Muscle of leg (tissue), 16 donors: ENCODE measurements at places on chromosomes 12 and 14. TPM values are rescaled to one million over a fixed set of nuclear protein-coding genes. Genes with fewer than 3 reads are reported as not detected.
A peak's percentile ranks its signal among the peaks of the same experiment; 100 is the strongest.

Gene CMKLR1
- polyA plus RNA-seq, result 4.2 TPM

Gene VEZT
- polyA plus RNA-seq, result 68.7 TPM

Gene NFE2
- polyA plus RNA-seq, result 2.3 TPM

Gene RASSF9
- polyA plus RNA-seq, result 1.7 TPM

DNA sequence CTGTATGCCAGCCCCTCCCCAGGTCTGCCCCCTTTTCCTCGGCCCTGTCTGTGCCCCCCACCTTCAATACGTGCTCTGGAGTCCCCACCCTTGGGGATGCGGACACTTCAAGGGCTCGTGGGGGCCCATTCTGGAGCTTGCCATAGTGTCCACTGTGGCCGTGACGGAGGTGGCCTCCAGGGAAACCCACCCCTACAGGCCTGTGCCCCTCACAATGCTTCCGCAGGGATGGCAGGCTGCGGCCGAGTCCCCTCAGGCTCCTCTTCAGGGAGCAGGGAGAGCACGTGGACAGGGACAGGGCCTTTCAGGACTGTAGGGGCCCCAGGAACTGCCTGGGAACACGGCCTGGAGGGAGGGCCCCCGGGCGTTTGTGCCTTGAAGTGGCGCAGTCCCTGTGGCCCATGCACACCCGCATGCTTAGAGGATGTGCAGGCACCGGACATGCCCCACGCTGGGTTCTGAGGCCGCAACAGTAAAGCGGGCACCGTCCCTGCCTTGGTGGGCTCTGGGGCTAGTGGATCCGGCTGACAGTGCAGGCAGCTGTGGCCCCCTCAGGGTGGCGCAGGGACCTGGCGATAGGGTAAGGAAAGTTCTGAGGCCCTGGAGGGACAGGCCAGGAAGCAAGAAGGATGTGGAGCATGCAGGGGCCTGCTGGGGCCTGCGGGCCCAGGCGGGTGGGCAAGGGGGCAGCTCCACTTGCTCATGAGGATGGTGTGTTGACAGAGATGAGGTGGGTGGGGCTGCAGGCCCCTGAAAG, 209.0 kb upstream of the RTL1 start:
- no peak for DNase-seq

- DNase-seq, result peak; percentile 24
Observed at GRCh38 chr12:50661300-50662115, 102.4 kb upstream of the ATF1 start.

DNA sequence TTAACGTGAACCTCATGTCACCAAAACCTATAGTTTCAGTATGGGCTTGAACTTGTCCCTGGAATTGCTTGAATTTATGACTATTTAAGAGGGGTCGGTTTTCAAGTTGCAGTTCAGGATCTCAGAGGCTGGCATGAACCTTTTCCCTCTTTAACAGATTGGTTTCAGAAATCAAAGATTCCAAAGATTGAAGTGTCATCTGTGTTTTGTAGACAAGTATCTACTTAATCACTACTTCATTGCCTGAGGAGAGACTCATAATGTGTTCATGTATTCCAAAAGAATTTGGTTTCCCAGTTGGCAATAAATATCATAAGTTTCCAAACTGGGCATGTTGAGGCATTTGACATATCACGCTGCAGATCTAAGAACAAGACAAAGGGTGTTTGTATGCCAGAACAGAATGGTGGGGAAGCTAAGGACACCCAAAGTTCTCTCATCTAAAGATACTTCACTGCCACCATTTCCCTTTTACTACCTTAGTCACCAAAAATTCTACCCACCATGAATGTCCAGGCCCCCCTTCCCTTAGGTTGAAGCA, 199.5 kb downstream of the NUAK1 start:
- no peak for DNase-seq

GRCh38 chr14:78292003-78292402, 121.8 kb downstream of the NRXN3 start:
- no peak for DNase-seq

Gene NPFF
- polyA plus RNA-seq, result 0.77 TPM

Gene BATF
- 1.2 TPM for polyA plus RNA-seq

Gene CAPZA3
- polyA plus RNA-seq, result not detected

DNA sequence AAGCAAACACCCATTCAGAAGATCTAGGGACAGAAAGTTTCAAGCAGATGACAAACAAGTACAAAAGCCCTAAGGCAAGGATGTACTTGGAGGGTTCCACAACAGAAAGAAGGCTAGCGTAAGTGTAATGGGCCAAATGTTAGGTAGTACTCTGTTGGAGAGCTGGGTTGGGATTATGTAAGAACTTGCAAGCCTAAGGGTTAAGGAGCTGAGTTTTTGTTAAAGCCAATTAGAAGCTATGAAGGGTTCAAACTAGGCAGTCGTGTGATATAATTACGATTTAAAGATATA, 41.4 kb downstream of the HECTD1 start:
- no peak for DNase-seq

Gene PKP2
- polyA plus RNA-seq, result 11.2 TPM

Gene IL31
- not detected for polyA plus RNA-seq

Gene KRT5
- 0.31 TPM for polyA plus RNA-seq

Gene GALNT4
- polyA plus RNA-seq, result 3.8 TPM

Gene ETV6
- polyA plus RNA-seq, result 8.5 TPM

- DNase-seq, result no peak
Observed at GRCh38 chr12:63238892-63239291, 87.9 kb upstream of the AVPR1A start.

DNA sequence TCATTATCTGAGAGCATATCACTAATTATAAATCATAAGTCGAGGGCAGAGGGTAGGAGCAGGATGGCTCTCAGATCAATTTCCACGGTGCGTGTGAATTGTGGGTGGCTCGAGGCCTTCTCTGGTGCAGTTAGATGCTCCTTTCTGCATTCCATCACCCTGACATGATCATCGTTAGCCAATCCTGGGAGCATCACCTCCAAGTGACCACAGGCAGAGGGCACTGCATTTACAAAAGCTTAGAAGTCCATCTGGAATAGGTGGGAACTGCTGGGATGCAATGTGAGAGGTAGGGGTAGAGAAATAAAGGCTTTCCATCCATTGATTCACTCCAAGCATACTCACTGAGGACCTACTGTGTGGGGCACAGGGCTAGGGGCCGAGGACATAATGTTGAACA, 538.2 kb upstream of the TBX3 start:
- no peak for DNase-seq

DNA sequence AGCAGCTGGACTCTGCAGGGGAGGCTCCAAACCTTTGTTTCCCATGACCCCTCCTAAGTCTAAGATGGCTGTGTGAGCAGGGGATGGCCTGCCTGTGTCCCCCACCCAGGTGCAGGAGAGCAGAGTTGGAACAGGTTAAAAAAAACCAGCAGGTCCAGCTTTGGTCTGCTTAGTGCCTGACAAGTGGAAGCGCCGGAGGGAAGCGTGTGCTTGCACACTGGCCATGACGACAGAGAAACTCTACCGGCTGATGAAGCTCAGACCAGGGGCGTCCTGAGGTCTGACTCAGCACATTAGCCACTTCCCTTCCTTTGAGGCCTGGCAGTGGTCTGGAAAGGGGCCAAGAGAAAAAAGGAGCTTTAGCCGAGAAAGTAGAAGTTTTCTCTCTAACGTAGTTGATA, 280.1 kb downstream of the VRK1 start:
- DNase-seq, result peak; percentile 77

- DNase-seq, result peak; percentile 80
Observed at GRCh38 chr14:100416921-100417860, 94.1 kb downstream of the SLC25A47 start.

GRCh38 chr14:71117839-71118743, 210.8 kb downstream of the PCNX1 start:
- DNase-seq, result peak; percentile 38

- no peak for DNase-seq
Observed at GRCh38 chr14:60220084-60220483, 28.9 kb upstream of the PPM1A start.

Gene AHNAK2
- 18.9 TPM for polyA plus RNA-seq

GRCh38 chr12:52189376-52190174, 2.2 kb downstream of the KRT80 start:
- DNase-seq, result no peak

Gene TOMM20L
- 0.90 TPM for polyA plus RNA-seq

DNA sequence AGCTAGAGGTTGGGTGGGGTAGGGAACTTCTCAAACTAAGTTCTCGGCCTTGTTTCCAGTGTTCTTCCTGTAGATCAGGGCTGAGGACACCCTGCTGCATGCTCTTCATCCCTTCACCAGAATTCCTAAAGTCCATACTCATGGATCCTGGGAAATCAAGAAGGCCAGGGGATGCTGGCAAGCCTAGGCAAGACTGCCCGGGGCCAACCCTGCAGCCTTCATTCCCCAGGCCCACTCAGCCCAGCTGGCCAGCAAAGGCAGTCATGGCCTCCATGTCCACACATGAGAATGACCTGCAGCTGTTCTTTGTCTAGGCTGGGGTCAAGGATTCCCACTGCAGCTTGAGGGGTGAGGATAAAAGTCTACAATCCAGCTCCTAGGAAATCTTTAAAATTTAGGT, 109.3 kb upstream of the ETV6 start:
- DNase-seq, result no peak

DNA sequence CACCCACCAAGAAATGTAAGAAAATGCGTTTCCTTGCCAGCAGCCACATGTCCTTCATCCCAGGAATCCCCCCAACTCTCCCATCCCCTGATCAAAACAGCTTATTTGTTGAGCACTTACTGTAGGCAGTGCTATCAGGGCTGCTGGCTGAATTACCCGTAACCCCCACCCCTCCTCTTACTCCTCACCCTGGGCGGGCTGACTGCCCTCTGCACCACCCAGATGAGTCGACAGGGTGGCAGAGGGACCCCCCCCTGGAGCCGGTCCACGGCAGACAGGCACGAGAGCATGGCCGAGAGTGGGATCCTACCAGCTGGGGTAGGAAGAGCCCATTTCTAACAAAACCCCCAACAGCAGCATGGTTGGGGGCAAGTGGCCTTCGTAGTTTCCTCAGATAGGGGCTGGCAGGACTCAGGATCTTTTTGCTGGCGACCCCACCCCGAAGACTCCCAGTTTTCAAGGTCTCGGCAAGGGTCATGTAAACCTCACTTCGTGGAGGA, 1.1 kb upstream of the RHOF start:
- DNase-seq, result no peak

DNA sequence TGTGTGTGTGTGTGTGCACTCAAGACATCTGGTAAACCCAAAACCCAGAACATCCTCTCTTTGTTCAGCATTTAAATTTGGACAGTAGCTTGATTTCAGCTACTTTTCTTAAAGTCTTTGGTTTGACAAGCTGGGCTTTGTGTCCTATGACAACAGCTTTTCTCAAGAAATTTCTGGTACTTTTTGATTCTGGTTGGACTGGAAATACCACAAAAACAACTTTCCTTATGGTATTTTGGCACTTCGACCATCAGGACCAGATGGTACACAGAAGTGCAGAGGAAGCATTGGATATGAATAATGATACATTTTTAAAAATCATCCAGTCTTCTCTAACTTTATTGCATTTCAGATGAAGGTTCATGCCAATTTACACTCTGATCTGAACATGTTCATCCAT, 286.6 kb upstream of the FLRT2 start:
- DNase-seq, result no peak

- no peak for DNase-seq
Observed at GRCh38 chr14:68575426-68575825, 217.4 kb downstream of the ZFP36L1 start.

- peak; percentile 75 for DNase-seq
Observed at GRCh38 chr14:65361920-65362319, 50.6 kb upstream of the FUT8 start.

Gene KRT2
- 0.18 TPM for polyA plus RNA-seq

GRCh38 chr12:116209503-116209902, 68.0 kb downstream of the MED13L start:
- DNase-seq, result no peak

Gene GPR68
- 0.83 TPM for polyA plus RNA-seq
